ENCODE measurements at places on chromosomes 2 and 18.

DNA sequence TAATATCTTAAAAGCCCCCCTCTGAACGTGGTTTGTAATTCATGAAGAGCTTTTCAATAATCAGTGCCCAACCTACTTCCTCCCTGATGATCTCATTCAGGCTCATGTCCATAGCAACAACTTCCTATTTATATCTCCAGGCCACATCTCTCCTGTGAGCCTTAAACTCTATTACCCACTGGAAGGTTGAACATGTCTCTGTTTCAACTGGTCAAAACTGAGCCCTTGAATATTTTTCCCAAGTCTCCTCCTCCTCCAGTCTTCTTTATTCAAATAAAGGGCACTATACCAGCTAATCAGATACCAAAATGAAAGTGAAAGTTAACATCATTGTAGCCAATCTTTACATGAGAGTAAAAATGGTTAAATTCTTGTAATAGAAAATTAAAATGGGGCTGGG, 63.7 kb upstream of the ITGA4 start:
- peak; percentile 9 for DNase-seq

GRCh38 chr2:197813093-197813787, 8.8 kb downstream of the PLCL1 start:
- DNase-seq, result peak; percentile 49

DNA sequence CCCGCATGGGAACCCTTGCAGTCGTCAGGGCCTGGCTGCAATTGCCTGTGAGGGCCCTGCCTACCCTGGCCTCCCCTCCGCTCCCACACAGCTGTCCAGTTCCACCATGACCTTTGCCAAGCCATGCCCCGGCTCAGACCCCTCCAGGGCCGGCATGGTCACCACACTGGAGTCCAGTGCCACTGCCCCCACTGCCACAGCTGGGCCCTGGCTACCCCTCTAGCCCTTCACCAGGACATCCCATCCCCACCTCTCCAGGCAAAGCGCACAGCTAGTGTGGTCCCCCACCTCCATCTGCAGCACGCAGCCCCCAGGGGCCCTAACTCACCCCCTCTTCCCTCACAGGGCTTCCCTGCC, 70.3 kb upstream of the SMAD7 start:
- no peak for DNase-seq

GRCh38 chr2:524442-524841, 152.8 kb downstream of the TMEM18 start:
- DNase-seq, result no peak

DNA sequence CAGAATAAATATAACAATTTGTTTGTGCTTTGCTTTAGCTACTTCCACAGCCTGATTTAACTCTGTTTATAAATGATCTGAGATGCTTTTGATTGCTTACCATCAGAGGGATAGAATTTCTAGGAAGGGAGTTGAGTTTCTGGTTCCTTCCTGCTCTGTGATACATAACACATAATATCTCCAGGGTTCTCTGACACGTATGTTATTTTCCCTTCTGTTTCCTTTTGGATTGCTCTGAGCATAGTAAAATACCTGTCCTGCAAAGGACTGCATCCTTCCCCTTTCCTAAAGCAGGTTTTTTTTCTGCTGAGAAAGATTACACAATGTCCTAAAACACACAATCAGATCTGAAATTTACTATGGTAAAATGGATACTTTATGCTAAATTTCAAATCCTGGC, 76.1 kb downstream of the CABYR start:
- no peak for DNase-seq

GRCh38 chr2:40360652-40361051, 91.2 kb downstream of the SLC8A1 start:
- no peak for DNase-seq

DNA sequence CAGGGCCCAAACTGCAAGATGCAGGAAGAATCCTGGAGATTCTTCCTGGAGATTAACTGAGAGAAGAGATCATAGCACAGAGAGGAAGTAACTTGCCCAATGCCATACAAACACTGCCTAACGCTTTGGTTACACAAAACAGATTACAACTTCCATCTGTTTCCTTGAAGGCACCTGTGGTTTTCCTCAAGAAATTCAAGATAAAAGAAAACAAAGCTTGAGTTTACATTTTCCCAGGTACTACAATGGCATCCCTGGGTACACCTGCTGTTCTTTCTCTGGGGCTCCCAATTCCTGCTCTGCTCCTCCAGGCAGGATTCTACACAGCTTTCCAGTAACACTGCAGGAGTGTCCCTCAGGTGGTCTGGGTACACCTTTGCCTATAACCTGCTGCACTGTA, 781.9 kb upstream of the ID2 start:
- no peak for DNase-seq

- DNase-seq, result no peak
Measured at GRCh38 chr2:15893689-15894480, 46.5 kb upstream of the MYCN start.

- no peak for DNase-seq
Measured at GRCh38 chr2:224442071-224442967, 40.4 kb upstream of the FAM124B start.

DNA sequence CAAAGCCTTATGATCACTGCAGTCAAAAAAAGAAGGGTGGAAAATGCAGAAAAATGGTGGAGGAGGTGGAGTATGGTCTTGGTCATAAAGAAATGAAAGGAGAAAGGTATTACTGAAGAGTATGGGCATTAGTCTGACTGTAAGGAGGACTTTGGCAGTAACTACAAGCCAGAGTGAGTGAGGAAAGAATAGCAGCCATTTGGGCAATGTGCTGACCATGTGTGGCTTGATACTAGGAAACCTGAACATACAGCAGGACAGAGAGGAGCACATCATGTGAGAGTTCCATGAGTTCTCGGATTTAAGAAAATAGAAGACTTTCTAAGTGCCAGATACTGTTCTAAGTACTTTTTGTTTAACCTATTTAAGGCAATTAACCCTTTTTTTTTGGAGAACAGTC, 8.5 kb downstream of the DTNA start:
- no peak for DNase-seq

- DNase-seq, result no peak
Measured at GRCh38 chr2:116832148-116832547, 982.3 kb upstream of the DDX18 start.

- no peak for DNase-seq
Measured at GRCh38 chr2:2839782-2840531, 508.9 kb upstream of the MYT1L start.

DNA sequence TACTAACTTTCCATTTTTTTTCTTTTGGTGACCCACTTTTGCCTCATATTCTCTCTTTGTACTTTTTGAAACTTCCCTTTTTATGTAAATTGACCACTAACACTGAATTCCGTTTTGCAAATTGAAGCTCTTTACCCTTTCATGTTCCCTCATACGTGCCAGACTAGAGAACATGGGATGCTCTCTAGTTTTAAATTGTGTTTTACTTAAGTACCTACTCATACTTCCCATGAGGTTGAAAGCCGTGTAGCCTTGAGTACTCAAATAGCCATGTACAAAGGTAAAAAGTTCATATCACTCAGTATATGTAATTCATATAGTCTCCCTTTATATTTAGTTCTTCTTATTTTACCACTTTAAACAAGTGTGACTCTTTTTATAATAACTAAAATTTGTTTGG, 119.7 kb downstream of the PIK3C3 start:
- DNase-seq, result no peak

DNA sequence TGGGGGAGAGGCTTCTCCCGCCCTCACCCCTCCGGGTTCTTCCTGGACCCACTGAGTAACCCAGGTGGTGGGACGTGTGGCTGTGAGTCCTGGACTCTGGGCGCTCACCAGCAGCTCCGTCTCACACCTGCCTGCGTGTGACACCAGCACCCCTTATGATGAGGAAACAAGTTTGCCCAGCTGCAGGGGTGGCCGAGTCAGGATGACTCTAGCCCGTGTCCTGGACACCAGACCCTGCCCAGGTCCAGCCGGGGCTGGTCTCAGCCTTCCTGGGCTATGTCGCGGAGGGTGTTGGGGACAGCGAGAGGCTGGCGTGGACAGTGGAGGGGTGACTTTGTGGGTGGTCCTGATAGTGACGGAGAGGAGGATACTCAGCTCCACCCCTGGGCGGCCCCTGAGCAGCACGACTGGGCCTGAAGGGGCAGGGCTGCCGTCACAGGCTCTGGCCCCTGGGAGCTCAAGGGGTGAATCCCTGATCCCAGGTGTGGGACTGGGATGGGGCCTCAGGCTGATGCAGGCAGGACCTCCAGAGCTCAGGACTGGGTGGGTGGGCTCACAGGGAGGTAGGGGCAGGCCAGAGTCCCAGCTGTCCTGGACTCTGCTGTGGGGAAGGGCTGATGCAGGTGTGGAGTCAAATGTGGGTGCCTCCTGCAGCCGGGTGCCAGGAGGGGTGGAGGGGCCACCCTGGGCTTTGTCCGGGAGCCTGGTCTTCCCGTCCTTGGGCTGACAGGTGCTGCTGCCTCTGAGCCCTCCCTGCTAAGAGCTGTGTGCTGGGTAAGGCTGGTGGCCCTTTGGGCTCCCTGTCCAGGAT, 3.7 kb downstream of the GPR35 start:
- no peak for DNase-seq

DNA sequence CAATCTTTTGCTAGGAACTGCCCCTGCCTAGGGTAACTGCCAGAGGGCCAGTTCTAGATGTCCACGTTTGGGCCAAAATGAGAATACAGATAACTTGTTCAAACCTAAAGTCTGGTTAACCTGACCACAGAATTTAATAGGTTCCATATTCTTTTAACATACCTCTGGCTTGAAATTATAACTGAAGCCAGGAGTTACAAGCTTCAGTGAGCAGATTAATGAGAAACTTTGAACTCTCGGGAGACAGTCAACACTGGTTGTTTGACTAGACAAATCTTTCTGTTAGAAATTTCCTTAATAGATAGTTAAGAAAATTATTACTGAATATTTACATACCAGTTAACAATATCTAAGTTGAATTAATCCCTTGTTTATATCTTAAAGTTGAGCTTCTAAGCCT, 110.0 kb upstream of the KLF7 start:
- no peak for DNase-seq

DNA sequence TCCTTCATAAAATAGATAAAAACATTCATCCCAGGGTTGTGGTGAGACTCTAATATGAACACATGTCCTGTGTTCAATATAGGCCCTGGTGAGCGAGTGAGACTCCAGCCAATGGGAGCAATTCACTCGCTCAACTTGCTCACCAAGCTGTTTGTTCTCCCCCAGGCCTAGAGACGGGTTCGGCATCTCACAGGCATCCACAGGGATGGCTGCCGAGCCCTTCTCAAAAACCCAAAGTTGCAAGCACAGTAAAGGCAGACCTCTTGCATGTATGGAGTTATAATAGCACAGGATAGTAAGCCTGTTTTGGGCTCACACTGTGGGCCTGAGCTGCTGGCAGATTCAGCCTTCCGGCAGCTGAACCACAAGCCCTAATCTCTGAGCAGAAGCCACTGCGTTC, 15.7 kb downstream of the PARD6G start:
- no peak for DNase-seq

DNA sequence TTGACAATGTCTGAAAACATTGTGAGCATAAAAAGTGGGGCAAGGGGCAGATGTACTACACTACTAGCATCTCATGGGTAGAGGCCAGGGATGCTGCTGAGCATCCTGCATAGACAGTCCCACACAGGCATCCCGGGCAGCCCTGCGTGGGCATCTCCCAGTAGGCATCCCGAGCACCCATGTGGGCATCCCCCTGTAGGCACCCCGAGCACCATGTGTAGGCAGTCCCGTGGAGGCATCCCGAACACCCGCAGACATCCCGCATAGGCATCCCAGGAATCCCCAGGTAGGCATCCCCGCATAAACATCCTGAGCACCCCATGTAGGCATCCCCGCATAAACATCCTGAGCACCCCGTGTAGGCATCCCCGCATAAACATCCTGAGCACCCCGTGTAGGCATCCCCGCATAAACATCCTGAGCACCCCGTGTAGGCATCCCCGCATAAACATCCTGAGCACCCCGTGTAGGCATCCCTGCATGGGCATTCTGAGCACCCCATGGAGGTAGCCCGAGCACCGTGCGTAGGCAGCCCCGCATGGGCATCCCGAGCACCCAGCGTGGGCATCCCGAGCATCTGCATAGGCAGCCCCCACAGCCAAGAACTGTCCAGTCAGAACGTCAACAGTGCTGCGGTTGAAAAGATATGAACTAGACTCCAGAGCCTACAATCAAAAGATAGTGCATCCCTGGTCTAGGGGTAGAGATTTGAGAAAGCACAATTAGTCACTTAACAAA, 273.5 kb downstream of the NBAS start:
- DNase-seq, result no peak

- no peak for DNase-seq
Measured at GRCh38 chr2:55363636-55364035, 56.0 kb downstream of the CCDC88A start.

- DNase-seq, result peak; percentile 34
Measured at GRCh38 chr2:175282300-175282699, 100.8 kb upstream of the ATP5MC3 start.

DNA sequence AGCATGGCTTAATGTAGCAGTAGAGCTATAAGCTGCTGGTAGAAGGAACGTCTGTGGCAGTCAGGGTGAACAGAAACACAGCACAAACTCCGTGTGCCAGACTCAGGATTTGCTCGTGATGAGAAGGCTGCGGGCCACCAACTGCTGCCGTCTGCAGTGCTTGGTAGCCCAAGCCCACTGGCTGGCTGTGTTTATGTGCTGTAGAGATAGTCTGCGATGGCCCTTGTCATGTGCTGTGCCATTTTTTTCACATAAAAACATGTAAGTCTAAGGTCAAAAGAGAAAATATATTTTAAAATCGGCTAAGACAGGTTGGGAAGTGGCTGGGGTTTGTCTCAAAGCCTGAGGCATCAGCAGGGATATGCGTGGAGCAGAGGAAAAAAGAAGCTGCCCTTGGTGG, 78.7 kb downstream of the PRPF40A start:
- DNase-seq, result no peak

DNA sequence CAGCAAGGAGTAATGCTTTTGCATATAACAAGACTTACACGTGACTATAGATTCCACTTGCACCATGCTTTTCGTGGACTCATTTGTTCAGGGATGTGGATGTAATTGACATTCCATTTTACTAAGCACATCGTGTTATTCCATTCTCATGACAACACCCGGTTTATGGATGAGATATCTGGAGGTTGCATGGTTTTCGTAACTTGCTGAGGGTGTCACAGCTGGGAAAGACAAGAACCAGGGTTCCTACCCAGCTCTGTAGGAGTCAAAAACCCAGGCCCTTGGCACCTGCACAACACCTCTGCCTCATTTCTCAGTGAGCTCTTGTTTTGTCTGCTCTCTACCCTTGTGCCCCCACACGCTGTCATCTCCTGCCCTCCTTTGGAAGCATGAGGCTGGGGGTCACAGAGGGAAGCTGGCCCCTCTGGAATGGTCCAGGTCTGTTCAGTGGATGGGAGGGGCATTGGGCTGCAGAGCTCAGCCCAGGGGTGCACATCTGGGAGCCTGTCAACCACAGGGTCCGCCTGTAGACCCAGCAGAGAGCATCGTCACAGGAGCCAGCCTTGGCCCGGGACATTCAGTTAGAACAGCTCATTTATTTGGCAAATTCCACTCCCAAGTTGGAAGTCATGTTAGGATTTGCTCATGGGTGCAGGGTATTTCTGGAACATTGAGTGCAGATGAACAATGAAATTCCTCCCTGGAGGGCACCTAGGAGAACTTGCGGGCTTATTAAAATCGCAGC, 120.1 kb upstream of the TWIST2 start:
- no peak for DNase-seq

All from activated CD4-positive, alpha-beta T cell treated with anti-CD3 and anti-CD28 coated beads, Interleukin-10, Interleukin-2, amounts not matched to agents 100 ng/mL and 50 ng/mL, durations not matched to agents 16 hours and 8 hours (primary cell).